Stomach (tissue), 19 donors: ENCODE measurements at places on chromosomes 5 and 9.

DNA sequence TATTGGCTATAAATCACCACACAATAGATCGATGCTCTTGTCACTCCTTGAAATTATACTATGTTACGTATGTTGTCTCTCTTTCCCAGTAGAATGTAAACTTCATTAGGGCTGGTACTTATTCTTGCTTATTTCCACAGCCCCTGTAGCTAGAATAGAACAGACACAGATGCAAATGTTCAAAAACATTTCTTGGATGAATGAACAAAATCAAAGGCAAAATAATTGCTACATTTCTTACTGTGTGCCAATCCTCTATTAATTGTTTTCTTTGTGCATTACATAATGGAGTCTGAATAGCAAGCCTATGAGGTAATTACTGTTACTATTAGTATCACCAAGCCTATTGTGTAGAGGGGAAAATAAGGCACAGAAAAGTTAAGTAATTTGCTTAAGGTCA lies 725 bp upstream of the OR13C2 start:
- DNase-seq = no peak

GRCh38 chr9:129615407-129616285 lies 5.3 kb downstream of the C9orf50 start:
- no peak for DNase-seq

GRCh38 chr9:18207735-18208134 lies 266.2 kb upstream of the ADAMTSL1 start:
- no peak for DNase-seq

DNA sequence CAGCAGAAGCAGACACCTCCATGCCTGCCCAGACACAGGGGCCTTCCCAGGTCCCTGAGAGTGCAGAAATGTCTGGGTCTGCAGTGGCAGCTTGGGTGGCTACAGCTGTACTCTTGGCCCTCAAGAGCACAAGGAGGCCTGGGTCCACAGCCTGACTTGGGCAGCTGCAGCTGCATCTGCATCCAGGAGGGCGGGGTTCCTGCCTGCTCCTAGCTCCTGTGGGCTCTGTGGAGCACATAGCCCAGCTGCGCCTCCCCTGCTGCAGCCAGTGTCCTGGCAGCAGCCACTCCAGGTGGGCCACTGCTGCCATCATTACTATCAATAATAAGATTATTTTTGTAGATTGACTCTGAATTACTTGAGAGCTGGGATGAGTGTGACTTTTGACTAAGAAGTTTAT lies 162.0 kb upstream of the PTCH1 start:
- no peak for DNase-seq

DNA sequence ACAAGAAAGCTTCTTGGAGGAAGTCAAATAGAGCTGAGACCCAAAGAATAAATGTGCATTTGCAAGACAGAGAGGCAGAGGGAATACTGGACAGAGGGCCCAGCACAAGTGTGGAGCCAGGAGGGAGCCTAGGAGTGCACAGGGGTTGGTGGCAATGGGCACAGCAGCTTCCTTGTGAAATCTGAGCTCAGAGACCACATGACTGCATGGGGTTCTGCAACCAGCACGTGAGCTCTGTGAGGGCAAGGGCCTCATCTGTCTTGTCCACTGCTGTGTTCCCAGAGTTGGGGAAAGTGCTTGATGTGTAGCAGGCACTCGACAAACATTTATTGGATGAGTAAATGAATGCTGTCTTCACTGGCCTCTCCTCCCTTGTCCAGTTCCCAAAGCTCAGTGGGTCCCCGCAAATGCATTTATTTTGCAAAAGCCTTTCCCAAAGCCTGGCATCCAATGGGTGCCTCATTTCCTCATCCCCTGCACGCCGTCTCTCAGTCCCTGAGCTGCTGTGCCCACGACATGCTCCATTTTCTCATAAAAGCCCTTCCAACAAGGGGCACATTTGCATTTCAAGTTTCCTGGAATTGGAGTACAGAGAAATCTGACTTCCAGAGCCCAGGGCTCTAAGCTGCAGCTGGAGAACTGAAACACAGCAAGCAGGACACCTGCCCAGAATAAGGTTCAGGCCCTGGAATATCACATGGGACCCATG lies 58.5 kb downstream of the KCNIP1 start:
- no peak for DNase-seq

DNA sequence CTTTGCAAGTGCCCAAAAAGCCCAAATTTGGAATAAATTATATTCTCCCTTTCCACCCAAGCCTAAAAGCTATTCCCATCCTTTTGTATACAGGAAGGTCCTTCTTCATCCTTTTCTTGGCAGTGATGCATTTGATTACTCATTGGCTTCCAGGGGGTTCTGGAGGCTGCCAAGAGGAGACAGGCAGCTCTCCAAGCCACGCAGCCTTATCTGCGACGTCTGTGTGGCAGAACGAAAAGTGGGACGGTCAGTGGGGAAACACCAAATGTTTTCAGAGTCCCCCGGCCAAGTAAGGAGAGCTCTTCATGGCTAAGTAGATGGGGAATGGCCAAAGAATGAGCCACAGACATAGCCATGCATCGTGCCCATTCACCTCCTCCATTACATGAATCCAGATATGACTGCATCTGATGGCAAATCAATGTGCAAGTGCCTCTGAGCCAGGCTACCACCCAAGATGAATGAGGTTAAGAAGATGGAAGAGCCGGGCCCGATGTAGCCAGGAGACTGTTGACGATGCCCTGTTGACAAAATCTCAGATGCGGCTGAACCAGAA lies 12.1 kb downstream of the ADAM19 start:
- no peak for DNase-seq

- DNase-seq = no peak
Observed at GRCh38 chr9:126420135-126420534, 93.5 kb downstream of the MVB12B start.

DNA sequence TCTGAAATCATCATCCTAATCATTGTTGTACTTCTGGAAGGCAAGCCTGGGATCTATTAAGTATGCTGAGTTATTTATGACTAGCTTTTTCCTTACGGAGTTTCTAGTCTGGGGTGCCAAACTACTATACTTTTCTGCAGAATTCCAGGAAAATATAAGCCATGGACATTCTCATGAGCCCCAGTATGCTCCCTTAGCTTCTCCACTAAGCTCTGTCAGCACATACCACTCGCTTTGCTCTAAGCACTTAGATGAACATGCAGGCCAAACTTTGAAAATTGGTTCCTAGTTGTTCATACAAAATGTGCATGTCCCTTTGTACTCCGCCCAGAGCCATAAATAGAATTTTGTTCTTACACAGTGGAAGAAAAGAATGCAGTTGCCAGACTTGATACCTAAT lies 284.6 kb downstream of the ARRDC3 start:
- peak; percentile 69 for DNase-seq

- peak; percentile 35 for DNase-seq
Observed at GRCh38 chr9:34993502-34994259, 4.1 kb downstream of the DNAJB5 start.

DNA sequence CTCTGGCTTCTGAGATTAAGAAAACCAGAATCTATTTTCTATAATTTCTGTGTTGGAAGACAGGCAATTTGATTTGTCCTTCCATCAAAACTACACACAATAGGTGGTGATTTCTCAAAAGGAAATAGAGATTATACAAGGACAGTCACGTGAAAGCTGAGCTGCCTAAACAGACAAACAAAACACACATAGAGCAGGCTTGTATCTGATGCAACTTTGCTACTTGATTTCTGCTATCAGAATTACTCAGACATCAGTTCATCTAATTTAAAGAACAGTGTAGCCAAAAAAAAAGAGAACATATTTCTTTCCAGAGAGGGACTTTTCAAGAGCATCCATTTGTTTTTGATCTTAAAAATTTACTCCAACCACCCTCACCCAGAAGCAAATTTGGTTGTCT lies 2128.3 kb upstream of the C9orf72 start:
- DNase-seq = no peak

- DNase-seq = no peak
Observed at GRCh38 chr5:102794047-102794446, 38.9 kb downstream of the PAM start.

- DNase-seq = no peak
Observed at GRCh38 chr5:150519560-150519945, 11.6 kb downstream of the NDST1 start.

GRCh38 chr9:69397384-69398214 lies 72.6 kb downstream of the ENTREP1 start:
- no peak for DNase-seq

- DNase-seq = no peak
Observed at GRCh38 chr5:14849516-14850294, 21.9 kb downstream of the ANKH start.

- DNase-seq = no peak
Observed at GRCh38 chr5:112738191-112738560, 491 bp downstream of the APC start.

- no peak for DNase-seq
Observed at GRCh38 chr5:143664623-143665022, 147.3 kb upstream of the HMHB1 start.

DNA sequence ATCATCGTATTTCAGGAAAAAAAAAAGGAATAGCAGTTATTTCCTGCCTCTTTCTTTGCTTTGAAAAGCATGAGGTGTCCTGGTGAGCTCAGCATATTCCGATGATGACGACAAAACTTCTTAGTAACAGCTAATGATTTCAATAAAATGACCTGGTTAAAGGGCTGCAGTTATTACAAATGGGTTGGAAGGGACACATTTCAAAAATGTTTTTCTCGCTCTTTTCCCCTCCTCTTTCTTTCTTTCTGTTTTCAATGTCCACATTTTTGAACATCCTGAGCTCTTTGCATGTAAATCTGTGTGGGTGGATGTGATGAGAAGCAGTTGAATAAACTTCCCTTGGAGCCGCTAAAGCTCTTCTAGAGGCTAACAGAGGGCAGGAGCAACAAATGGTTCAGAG lies 186.8 kb upstream of the SLC27A6 start:
- DNase-seq = peak; percentile 30

DNA sequence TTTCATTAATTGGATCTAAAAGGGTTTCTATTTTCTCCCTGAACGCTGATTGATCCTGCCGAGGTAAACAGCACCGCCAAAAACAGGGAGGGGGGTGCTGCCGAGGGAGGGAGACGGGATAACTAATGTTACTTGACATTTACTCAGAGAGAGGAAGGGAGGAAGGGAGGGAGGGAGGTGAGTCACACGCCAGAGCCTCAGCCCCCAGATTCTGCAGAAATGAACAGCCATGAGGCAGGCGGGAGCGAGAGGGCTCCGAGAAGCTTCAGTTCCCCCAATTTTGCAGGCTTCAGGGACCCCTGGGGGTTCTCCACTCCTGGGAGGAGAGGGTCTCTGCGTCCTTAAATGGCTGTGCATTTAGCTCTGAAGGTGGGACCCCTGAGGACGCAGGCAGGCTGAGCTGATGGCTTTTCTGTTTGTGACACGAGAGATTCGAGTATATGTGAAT lies 59.1 kb upstream of the IER5L start:
- peak; percentile 75 for DNase-seq

DNA sequence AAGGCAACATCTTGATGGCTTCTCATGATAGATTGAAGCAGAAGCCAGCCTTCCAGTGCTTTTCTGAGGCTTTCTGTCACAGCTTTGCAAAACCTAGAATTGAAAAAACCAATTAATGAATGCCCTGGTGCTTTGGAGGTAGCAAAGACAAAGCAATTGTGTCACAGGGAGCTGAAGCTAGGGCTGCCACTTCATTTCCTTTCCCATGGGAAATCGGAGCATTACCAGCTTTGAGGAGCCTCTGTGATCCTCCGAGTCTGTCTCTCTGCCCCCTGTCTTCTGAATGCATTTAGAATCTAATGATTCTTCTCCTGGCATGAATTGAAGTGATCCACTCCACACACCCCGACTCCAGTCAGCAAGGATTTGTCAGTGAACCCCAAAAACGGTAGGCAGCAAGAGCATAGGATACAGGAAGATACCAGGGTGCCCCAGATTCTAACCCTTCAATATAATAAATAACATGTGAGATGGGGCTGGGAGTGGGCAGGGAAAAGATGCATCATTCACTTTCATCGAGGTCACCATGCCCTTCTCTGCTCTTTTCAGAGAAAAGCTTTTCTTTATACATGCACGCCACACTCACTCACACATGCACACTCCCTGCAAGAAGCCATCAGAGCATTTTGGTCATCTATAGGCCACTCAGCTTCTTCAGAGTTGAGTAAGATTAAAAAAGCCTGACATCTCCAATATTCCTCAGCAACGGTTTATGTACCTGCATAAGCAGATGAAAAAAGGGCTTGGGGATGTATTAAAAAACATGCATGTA lies 247.7 kb upstream of the ZNF462 start:
- no peak for DNase-seq

DNA sequence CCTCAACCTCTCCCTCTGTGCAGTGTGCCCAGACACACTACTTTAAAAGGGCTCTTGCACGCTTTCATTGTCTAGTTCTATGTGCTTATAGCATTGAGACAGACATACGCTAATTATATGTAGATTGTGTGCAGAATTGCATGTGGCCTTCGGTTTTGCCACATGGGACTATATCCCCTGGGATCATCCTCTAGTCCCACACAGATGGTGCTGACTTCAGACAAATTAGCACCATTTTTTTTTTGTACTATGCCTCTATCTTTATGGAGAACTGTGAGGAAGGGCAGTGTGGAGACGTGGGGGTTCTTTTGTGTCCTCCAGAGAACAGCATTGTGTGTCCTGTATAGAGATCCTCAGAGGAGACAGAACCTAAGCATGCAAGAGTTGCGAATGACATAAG lies 29.3 kb downstream of the PAPPA start:
- DNase-seq = no peak

DNA sequence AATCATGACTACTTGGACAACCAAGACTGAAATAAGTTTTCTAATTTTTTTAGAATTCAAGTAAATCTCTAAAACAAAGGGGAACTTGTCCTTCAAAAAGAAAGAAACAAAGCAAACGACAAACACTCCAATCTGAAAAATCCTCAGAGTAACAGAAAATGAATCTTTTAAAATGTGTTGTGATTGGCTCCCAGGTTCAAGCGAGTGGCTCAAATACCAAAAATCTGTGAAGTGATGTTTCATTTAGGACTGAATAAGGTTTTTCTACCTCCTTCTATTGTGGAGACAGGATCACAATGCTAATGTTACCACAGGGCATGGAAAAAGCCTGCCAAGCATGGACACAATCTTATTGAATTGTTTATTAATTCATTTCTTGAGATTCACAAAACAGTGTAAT lies 415.7 kb downstream of the RAB3C start:
- DNase-seq = no peak

DNA sequence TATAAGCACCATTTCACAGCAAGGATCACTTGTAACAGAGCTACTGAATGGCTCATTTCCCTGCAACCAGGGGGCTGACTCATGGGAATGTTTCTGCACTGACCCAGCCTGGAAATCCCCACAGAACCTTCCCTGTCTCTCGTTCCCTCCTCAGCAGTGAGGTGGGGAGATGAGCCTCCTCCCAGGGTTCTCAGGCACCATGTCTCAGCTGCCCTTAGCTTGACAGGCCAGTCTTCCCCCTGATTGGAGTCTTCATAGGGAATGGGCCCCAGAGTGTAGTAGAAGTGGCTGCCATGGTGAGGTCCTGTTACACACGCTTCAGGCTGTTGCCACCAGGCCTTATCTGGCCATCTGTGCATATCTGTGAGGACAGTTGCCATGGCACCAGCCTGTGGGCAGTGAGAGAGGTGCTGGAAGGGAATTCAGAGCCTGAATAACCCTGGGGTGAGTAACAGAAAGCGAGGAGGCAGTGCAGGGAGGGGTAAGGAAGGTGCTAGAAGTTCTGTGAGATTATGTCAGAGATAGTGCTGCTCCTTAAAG lies 324.4 kb downstream of the ENC1 start:
- DNase-seq = peak; percentile 71

- DNase-seq = peak; percentile 53
Observed at GRCh38 chr5:143435210-143435657, 31.7 kb upstream of the NR3C1 start.
